HFFc6 (cell line): ENCODE measurements at places on chromosomes 4 and X. TPM values are rescaled to one million over a fixed set of nuclear protein-coding genes. Genes with fewer than 3 reads are reported as not detected.

DNA sequence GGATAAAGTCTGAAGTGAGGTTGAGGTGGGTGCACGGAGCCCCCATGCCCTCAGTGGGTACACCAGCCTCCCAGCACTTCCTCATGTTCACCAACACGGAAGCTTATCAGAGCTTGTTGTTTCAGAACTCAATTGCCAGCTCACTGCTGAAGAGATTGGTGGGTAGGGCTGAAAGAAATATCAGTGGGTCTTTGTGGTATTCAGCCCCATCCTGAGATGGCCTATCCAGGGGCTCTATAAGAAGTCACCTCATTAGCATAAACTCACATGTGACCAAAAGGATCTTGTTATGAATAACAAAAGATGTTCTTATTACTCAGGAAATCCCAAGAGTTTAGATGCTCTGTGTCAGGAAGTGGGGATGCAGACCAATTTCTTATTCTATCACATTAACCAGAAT is 177.3 kb downstream of the ARHGAP10 start:
- DNase-seq = no peak

- DNase-seq = no peak
Observed at GRCh38 chr4:53571936-53572599, 19.2 kb downstream of the LNX1 start.

- peak; percentile 35 for DNase-seq
Observed at GRCh38 chr4:184815046-184815877, 10.5 kb downstream of the ACSL1 start.

NOCT gene
- 17.2 to 22.7 TPM (median 20.6 TPM) in 3 replicates for total RNA-seq

GALNT7 gene
- 9.9 to 24.0 TPM (median 10.8 TPM) in 3 replicates for total RNA-seq

NPY5R gene
- not detected in 3 replicates for total RNA-seq

DNA sequence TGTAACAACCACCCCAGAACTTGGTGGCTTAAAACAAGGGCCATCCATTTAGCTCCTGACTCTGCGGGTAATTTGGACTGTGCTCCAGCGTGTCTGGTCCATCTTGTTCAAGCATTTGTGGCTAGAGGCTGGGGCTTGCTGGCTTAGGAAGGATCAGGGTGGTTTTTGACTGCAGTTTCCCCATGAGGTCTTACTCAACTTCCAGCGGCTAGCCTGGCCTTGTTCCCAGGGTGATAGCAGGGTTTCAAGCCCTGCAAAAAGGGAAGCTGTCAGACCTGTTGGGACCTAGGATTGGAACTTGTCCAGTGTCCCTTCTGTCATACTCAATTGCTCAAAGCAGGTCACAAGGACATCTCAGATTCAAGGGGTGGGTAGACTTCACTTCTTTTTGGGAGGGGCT is 205.9 kb downstream of the STIM2 start:
- DNase-seq = no peak

- DNase-seq = no peak
Observed at GRCh38 chr4:6217716-6218381, 17.5 kb upstream of the JAKMIP1 start.

DNA sequence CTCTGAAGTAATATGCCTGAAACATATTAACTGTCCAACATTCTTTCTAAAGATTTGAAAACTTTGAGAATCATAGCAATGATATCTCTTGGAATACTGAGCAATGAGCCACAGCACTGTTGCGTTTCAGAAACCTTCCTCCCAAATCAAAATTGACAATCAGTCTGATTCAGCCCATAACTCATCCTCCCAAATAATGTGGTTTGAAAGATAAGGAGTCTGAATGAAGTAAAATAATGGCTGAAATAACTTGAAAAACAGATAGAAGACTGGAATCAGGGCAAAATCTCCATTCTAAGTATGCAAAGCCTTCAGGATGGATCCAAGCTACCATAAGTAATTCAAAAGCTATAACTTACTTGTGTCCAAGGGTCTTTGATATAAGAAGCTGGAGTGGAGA is 98.6 kb upstream of the PLS3 start:
- no peak for DNase-seq

CLDN34 gene
- not detected in 2 replicates for total RNA-seq

DNA sequence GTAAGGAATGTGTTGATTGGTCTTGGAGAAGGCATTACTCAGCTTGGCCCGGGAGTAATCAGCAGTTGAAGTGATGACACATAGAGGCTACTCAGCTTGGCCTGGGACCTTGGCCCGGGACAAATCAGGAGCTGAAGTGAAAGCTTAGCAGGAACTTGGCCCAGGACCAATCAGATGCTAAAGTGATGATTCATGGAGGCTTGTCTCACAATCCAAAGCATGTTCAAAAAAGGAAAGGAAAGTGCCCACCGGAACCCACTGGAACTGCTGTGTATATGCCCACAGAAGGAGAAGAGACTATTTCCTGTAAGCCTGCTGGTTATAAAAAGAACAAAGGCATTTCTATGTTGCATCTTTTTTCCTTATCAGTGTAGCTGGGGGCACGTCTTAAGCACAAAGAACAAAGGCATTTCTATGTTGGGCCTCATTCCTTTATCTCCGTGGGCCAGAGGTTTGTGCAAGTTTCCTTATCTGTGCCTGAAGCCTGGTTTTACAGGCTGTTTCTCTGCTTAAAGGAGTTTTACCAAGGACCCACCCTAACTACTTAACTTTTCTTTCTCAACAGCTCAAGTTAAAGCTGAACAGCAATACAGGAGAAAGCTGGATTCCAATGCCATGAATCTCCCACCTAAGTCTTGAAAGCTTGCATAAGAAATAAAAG is 1176.7 kb downstream of the NLGN4X start:
- no peak for DNase-seq

GRCh38 chrX:7147413-7147977 is at the start of gene STS:
Gene STS, plus strand, starts transcription at chrX:7147712. Its CDS starts 105,488 bp downstream, at chrX:7253200.
- no peak for DNase-seq

DNA sequence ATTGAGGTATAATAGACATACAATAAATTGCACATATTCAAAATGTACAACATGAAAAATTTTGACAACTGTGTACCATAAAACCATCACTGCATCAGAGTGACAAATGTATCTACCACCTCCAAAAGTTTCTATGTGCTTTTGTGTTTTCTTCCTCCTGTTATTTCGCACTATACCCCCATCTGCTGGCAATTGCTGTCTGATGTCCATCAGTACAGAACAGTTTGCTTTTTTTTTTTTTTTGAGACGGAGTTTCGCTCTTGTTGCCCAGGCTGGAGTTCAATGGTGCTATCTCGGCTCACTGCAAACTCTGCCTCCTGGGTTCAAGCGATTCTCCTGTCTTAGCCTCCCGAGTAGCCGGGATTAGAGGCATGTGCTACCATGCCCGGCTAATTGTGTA is 154.3 kb upstream of the GIMD1 start:
- DNase-seq = peak; percentile 15

GRCh38 chr4:159413306-159413943 is 310.5 kb downstream of the RAPGEF2 start:
- no peak for DNase-seq

DNA sequence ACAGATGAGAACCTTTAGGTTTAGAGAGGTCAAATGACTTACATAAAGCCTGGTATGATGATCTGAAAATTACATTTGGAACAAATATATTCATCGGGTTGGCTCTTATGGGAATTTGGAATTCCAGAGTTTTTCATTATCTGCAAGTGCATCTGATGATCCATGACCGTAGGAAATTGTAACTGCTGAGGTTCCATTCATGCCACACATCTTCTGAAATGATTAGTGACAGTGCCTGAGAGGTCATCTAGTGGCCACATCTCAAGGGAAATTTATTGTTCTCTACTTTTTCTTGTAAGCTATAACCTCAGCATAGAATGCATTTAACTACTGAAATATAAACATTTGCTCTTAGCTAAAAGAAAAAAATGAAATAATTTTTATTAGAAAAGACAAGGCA is 105.8 kb upstream of the NWD2 start:
- no peak for DNase-seq

DNA sequence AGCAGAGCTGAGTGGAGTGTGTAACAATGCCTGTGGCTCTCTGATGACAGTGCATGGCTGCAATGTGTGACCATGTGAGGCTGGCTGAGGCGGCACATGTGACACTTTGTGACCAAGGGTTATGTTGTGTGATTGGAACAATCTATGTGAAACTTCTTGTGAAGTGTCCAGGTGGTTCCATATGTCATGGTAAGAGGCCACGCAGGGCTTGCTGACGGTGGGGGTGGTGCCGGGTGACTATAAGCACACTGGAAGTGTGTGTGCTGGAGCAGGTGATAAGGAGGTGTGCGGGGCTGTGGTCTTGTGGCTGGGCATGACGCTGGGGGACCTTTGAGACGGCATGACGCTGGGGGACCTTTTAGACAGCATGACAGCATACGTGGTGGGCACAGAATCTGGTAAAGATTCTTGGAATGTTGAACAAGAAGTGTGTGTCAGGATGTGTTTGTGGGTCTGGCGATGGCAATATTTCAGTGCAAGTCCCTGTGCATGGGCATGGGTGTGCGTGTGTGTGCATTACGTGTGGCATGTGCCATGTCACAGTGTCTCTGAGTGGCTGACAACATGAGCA is 7.4 kb upstream of the HDAC6 start:
- no peak for DNase-seq

DNA sequence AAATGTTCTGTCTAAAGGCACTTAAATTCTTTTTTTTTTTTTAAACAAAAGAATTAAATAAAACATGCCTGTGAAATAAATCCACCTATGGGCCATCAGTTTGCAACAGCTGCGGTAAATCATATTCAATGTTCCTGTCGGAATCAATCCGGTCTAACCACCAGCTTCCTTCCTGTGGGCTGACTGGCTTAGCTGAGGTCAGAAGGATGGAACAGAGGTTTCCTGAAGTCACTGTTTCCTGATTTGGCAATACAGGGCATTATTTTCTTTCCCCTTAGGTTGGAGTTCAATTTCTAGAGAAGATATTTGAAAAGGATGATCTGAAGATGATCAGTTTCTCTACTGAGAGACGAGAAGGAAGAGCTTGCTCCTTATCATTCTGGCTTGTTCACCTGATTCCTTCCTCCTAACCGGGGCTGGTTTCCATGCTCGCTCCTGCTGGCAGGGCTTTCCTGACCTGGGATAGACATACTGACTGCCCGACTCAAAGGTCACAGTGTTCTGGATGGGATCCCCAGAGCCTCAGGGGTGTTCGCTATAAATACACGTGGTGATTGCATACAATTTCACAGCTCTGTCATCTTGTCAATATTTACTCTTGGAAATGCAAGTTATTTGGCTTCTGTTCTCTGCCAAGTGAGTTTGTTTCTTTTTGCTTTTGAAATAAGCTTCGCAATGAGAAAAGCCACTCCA is 21.7 kb downstream of the PDLIM3 start:
- no peak for DNase-seq

RBMXL3 gene
- total RNA-seq = not detected in 3 replicates

DOK7 gene
- total RNA-seq = not detected in 3 replicates

TRAPPC11 gene
- total RNA-seq = 25.3 to 30.2 TPM (median 28.4 TPM) in 3 replicates

MXRA5 gene
- 6.4 to 12.6 TPM (median 10.5 TPM) in 3 replicates for total RNA-seq

PABPC5 gene
- total RNA-seq = not detected in 3 replicates

AVPR2 gene
- total RNA-seq = not detected in 3 replicates

- no peak for DNase-seq
Observed at GRCh38 chr4:162350331-162350730, 186.5 kb upstream of the FSTL5 start.

DNA sequence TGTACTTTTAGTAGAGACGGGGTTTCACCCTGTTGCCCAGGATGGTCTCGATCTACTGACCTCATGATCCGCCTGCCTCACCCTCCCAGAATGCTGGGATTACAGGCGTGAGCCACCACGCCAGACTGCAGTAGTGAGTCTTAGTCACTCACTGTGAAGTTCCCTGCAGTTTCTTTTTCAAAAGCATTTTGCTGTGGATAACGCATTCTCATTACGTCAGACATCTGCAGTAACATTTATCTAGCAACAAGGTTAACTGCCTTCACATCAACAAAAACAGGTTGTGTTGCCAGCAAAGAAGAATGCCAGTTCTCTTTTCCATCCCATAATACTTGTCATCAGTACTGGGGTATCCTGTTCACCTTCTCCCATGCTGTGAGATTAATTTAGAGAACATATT is 164.6 kb downstream of the DHRSX start:
- DNase-seq = no peak
